ENCODE measurements at places on chromosomes 5 and 9.

DNA sequence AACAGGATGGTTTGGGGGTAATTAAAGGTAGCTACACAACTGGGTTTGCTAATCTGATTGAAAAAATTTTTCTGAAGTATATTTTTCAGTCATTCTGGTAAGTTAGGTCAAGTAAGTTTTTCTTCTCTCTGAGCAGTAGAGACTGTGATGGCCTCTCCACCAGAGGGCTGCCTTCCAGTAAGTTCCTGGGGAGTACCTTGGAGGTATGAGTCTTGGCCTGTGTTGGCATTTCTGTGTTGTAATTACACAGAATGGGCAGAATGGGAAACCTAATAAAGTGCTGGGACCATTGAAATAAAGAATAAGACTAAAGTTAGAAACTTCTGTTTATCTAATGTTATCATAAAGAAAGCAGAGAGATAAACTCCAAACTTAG lies 430.8 kb downstream of the ARHGEF28 start:
- DNase-seq: no peak

DNA sequence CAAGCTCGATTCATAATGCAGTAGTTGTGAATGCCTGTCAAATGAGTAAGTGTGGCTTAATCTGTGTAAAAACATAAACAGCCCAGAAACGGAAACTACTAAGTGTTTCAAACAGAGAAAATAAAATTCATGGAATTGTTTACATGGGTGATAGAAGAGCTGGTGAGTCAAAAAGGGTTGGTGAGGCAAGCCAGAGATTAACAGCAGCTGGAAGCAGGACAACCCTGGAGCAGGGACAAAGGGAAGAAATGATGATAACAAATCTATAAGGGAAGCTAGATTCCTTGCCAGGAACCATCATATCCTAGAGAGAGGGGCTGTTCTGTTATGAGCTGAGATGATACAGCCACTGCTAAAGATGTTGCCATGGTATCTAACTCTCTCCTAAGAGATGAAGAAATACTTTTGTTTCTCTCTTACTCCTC lies 18.0 kb upstream of the PRR16 start:
- DNase-seq: no peak

DNA sequence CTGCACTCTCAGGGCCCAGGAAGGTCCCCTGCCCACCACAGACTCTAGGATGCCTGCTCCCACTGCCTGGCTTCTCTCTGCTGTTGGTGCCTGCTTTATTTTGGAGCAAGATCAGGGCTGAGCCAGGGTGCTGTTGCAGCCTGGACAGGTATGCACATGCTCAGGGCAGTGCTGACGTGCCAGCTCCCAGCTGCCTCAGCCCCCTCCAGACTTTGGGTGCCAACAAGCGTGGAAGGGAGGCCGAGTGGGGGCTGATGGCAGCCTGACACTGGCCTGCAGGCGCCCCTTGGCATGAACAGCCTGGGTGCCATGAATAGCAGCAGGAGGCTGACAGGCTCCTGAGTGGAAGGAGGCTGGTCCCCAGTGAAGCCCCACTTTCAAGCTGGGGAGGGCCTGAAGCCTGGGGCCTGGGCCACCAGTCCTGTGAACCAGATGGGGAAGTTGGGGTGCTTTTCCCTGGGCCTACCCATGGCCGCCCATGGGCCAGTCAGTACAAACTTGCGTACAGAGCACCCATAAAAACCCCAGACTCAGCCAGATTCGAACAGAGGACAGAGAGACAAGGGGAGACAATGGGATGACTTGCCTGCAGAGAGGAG lies 6.8 kb downstream of the AMBP start:
- no peak for DNase-seq

- no peak for DNase-seq
Observed at GRCh38 chr9:8106362-8106761, 306.8 kb upstream of the DMAC1 start.

DNA sequence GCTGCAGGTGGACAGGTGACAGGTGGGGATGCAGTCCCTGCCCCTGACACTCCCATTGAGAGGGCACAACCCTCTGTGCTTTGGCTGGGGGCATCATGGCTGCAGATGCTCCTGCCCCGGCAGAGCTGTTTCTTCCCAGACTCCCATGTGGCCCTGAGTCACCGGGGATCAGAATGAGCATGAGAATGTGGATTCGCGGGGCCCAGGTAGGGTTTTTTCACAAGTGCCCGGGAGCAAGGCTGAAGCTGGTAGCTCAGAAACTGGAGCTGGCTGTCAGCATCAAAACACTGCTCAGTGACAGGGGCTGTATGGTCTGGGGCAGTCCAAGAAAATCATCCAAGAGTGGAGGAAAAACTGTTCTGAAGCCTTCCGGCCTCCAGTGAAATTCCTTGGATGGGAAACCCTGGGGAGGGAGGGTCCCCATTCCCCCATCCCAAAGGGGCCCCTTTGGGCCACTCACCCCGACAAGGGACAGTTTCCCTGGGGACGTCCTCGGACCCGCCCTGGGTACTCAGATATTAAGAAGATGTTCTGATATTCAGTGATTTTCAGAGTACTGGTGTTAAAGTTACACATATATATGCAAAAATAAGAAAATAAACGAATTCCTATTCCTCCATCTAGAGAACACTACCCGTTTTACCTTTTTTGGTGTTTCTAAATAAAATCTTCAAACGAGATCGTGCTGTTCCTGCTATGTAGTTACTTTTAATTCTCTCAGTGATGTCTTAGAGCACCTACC lies 120.1 kb upstream of the LPCAT1 start:
- no peak for DNase-seq

GRCh38 chr9:4221931-4222330 lies 77.9 kb downstream of the GLIS3 start:
- DNase-seq: no peak

- DNase-seq: no peak
Observed at GRCh38 chr9:133948561-133949485, 43.3 kb downstream of the VAV2 start.

DNA sequence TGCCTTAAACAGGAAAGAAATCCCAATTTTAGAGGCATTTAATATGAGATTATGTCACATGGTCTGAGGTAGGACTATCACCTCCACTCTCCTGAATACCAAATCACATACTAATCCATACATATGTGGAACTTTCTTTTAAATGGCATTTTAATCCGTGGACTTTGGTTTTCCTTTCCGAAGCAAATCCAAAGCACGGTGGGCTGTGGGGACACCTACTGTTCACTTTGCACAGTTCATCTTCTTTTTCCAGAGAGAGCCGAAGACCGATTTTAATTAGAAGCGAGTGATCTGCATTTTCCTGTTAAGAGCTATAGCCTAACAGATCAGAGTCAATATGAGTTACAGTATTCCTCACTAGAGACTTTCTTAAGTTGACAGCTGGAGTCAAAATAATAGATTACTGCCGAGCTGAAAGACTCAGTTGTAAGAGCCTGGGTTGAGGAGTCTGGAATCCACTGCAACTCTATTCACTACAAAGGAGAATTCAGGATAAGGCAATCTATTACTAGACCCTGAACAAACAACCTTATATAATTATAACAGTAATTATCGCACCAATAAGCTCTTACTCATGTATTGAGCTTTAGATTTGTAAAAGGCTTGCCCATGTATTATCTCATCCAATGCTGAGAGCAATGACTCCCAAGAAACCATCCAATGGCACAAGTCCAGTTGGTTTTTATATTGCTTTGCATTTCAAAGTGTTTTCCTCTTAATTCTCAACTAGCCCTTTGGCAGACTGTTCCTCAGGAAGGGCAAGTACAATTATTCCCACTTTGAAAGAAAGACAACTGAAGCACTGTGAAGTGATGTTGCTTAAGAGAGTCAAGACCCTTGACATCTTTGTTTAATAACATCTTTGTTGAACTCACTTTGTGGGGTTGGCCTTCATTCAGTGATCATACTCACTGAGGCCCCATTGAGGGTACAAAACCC lies 144.7 kb downstream of the TRPM6 start:
- no peak for DNase-seq

DNA sequence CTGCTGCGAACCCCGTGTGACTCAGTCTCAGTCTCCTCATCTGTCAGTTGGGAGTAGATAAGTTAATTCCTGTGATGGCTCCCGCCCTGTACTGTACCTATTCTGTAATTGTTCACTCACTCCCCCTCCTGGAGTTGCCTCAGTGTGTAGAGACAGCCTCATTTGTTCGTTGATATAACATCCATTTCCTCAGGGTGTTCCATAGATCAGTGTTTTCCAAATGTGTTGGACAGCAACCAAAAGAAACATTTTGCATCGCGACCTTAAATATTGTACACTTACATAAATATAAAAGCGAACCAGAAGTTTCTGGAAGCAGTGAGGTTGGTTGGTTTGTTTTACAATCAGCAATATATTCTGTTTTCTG lies 698 bp downstream of the NFX1 start:
- no peak for DNase-seq

DNA sequence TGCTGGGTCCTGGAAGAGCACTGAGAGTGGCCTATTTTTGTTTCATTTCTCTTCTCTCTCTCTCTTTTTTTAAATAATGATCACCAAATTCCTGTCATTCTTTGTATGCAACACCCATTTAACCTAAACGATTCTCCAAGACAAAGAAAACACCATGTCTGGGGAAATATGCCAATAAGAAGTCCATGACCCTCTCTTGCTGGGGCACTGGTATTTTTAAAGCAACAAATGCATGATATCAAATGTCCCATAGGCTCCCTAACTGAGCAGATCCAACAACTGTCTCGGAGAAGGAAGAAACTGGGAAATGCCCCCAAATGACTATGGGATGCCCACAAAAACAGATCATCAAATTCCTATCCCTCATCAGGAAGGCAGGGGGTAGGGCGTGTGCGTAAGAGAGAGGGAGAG lies 567.4 kb downstream of the CCDC171 start:
- no peak for DNase-seq

DNA sequence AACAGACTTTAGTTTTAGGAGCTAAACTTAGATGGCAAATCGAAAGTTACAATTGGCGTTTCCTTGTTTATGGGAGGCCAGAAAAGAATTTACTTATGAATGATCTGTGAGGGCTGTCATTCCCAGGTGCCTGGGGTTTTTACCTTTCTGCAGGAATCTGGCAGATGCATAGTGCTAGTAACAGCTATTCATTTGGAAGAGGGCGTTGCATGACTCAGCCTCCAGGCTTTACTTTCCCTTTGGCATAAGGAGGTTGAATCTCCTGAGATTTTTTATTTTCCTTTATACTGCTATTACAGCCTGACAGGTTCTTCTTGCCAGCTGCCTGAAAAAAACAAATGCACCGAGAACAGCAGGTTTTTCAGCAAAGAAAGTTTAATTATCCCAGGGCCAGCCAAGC lies 30.0 kb downstream of the CARD6 start:
- no peak for DNase-seq

- no peak for DNase-seq
Observed at GRCh38 chr5:170721681-170722080, 61.8 kb upstream of the GABRP start.

- DNase-seq: no peak
Observed at GRCh38 chr9:131179561-131180219, 54.3 kb downstream of the NUP214 start.

DNA sequence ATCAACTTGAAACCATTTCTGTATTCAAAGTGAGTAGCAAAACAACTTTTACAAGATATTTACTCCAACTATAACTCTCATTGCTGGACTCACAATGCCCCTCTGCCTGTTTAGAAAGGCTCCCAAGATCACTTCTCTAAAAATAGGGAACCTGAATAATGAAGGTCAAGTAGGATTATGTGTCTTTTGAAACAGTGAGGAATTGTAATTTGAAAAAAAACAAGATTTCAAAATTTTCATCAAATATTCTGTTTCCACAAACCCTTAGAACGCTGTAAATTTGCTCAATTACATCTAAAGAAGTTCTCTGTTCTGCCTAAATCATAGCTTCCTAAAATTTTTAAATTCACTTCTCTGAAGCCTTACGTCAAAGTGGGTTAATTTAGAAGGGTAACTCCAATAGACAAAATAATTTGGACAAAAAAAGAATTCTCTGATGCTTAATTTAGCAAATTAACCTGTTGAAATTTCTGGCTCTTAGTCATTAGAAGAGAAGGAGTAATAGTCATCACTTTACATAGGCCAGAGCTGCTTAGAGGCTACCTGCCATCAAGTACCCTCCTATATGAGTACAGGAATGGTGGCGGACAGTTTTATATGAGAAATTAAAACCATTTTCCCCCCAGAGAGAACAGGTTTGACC lies 4.0 kb downstream of the ELL2 start:
- no peak for DNase-seq

GRCh38 chr5:1027631-1028441 lies 19.2 kb downstream of the NKD2 start:
- DNase-seq: no peak
